ENCODE measurements at places on chromosomes 16 and 17.

DNA sequence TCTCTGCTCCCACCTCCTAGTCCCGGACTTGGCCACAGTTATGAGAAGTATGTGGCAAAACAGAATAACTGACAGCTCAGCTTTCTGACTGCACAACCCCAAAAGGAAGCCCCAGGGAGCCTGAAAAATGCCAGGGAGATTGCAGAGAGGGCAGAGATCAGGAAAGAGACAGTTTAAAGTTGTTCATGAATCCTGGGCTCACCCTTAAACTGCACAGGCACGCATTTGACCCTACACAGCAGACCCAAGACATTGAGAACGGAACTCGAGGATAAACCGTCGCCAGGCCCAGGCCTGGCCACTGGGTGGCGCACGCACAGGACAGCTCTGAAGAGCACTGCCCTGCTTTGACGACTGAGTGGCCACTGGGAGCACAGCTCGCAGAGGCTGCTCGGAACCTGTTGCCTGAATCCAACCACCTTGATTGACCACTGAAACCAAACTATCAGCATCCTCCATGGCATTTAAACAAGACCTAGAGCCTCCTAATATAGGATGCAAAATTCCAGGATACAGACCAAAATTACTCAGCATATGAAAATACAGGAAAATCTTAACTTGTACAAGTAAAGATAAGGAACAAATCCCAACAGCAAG is 114.0 kb downstream of the C16orf95 start:
- peak; percentile 6 for DNase-seq

DNA sequence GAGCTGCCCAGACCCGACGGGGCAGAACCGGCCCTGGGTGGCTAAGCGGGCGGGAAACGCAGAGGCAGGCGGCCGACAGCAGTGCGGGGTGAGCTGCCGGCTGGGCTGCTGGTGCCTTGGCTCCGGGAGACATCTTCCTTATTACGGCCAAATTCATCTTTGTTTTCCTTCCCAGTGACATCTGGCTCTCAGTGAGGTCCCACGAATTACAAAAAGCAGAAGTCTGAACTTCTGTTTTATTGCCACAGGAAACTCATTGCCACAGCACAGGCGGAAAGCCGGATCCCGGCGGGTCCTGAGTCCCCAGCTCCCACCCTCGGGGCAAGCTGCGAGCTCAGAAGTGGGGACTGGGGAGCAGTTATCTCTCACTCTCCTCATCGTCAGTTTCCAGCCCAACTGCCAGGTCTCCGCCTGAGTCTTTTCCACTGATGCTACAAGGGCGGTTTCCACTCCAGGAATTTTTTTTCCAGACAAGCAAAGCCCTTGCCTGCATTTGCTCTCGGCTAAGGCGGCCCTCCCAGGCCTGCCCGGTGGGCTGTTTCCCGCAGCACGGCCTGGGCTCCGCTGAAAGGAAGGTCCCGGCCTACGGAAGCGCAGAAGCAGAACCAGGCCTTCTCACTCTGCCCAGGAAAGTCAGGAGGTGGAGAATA is 40.3 kb downstream of the CBFA2T3 start:
- no peak for DNase-seq

- no peak for DNase-seq
These were observed 3.3 kb downstream of the KRT37 start for GRCh38 chr17:41421116-41421515.

DNA sequence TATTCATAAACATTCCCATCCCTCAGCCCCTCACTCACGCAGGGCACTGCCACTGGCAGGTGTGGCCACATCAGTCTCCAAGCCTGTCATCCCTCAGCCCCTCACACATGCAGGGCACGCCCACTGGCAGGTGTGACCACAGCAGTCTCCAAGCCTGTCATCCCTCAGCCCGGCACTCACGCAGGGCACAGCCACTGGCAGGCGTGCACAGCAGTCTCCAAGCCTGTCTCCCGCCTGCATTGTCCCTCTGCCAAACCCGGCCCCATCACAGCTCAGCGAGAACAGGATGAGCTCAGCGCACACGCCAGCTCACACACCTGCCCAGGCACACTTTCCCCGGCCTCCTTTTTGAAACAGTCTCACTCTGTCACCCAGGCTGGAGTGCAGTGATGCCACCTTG is 11.4 kb upstream of the KREMEN2 start:
- no peak for DNase-seq

DNA sequence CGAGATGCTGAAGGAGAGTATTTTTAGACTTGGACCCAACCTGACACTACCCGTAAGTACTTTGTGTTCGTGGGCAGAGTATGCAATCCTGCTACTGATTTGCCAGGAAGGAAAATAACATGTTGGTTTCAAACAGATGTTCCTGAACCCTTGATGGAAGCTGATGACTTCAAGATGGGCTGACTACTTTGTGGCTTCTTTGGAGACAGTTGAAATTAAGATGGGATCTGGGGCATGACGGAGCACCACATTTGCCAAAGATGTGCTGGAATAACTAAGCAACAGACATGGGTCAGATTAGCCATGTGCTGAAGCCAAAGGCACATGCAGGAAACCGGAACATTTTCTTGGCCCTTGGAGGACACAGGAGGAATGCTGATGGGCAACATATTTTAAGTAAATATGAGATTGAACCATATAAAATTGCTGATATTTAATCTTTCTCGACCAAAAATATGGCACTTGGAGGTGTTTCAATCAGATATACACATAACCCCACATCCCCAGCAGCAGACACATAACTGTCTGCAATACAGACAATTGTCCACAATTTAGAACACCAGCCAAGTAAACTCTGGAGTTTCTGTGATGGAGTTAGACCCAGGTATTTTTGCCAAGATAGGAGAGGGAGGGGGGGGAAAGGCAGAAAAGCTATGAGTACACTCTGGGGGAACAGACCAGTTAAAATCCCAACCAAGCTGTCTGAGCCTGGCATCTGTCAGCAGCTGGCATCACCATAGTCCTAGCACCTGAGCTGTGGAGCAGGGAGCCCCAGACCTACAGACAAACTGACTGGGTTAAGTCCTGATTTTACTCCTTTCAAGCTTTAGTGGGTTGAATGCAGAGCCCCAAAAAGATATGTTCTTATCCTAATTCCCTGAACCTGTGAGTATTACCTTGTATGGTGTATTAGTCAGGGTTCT is 329.4 kb upstream of the CDH5 start:
- DNase-seq = no peak

DNA sequence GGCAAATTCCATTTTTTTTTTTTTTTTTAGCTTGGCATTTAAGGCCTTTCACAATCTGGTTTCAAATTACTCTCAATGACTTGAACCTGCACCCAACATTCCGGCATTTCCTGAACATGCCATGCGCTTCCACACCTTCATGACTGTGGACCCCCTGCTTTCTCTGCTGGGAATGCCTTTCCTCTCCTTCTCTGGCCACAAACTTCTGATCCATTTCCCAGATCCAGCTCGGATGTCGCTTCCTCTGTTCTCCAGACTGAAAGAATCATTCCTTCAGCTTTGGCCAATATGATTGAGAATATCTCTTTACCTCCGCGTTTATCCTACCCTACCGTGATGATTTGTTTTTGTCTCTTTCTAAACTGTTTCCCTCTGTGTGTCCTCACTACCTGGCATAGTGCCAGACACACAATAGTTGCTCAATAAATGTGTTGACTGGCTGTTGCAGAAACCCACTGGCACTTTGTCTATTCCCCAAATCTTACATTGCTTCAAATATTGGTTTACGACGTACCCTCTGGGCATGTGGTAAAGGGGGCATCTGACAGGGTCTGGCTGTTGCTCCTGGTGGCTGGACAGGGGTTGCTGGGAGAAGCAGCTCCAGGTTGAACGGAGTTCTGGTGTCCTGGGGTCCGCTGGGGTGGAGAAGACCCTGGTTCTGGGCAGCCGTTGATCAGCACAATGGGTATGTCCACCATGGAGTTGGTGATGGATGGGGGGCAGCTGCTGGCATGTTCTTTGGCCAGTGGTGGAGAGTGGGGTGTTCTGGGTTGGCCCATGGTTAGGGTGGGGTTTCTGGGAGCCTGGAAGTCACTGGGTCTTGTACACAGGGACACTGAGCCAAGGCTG is 14.7 kb downstream of the TNS4 start:
- no peak for DNase-seq

DNA sequence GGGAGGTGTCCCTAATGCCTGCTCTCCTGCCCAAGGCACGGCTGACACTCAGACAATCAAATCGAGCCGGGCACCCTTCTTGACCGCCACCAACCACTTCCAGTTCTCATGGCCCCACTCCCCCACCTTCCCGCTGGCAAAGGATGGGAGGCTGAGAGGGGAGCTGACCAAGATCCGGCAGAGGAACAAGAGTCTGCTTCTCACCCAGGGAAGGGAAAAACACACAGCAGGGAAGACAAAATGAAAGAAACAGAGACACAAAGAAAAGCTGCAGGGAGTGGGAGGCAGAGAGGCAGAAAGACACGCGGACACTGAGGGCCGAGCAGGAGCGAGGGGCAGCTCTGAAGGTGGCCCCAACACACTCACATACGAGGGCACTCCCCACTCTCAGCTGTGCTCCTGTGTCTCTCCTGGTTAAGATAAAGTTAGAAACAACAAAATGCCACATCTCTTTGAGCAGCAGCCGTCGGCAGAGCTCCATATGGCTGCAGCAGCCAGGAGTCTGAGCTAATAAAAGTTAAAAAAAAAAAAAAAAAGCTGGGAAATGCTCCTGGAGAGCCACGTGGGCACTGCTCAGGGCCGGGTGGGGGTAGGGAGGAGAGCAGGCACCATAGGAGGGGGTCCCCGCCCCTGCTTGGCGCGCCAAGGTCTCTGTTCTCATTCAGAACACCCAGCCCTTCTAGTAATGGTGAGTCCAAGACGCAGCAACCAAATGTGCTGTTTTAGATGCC is 7.4 kb downstream of the LRRC75A start:
- DNase-seq = no peak

DNA sequence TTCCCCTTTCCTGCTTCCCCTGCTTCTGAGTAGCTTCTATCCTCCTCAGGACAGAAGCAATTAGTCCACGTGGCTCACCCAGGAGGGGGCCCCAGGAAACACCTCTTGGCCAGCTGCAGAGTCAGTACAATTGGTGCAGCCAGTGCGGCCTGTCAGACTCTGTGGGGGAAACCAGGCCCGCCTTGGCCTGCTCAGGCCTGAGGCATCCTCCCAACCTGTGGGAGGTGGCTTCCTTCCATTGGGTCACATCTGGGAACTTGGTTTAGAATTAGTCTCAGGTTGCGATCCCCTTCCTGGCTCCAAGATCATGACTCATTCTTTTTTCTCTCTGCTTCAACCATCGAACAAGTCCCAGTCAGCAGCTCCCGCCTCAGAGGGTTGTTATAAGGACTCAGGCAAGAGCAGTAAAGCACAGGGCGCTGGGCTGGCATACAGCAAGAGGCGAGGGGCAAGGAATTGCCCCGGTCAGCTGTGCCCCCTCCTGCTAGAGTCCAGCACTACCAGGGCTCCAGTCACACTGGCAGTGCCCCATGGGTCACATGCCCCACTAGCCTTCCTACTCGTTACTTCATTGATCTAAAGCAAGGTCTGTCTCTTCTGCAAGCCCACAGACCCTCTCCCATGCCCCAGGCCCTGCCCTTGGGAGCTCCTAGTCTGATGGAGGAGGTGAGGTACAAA is 8.1 kb upstream of the EPX start:
- no peak for DNase-seq

DNA sequence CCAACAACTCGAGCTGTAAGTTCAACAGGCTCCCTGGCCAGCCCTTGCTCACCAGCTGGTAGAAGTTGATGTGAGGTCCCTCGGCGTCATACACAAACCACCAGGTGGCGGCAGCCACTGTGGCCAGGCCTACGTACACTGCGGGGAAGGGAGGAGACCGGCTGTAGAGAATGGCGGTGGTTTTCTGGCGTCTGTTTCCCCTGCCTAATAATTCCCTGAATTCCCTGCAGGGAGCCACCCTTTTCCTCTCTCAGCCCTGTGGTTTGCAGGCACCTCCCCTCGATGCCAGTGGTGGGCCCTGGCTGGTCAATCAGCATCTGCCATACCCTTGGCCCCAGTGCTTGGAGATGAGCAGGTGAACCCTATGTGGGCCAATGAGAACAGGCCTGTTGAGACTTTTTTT is 18.9 kb upstream of the P2RX1 start:
- DNase-seq = peak; percentile 80

DNA sequence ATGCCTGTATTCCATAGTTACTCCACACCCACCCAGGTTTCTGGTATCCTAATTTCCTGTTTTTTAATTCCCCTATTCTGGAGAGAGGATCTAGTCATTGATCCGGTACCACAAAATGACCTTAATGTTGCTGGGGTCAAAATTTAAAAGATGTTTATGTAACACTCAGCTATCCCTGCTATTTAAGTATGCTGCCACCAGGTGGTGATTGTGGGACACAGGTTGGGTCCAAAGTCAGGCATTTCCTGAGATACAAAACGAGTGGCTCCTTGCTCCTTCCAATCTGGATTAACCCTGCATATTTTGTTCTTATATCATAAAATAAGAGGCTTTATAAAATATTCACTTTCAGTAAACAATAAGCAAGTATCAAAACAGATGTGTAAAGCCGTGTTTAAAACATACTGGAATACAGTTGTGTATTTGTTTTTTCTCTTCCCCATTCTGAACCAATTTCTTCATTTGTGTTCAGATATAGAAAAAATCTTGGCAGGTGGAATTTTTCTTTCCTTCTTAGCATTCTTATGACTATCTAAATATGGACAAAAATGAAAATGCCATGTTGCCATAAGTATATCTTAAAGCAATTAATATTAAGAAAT is 16.3 kb downstream of the HS3ST4 start:
- no peak for DNase-seq

GRCh38 chr16:65671071-65671470 is 549.2 kb upstream of the CDH11 start:
- no peak for DNase-seq

DNA sequence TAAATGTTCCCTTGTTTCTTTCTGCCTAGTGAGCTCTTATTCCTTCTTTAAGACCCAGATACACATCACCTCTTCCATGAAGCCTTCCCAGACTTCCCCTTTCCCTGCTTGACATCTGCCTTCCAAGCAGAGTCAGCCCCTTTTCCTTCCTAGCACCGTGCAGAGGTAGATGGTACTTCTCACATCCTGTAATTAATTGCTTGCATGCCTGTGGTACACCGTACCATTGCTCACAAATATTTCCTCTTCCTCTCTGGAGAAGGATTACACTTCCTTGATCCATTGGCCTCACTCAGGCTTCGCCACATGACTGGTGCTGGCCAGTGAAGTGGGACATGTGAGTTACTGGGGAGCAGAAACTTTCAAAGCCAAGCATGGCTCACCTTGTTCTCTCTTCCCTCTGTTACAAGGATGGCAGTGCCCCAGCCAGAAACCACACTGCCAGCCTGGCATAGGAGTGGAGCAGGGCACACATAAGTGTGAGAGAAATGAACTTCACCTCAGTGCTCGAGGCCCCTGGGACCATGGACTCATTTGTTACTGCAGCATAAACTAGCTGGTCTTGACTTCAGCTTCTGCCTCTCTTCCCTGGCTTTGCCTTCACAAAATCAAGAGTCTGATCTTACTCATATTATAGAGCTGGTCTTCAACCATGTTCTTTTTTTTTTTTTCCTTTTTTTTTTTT is 44.0 kb downstream of the SOST start:
- DNase-seq = no peak

GRCh38 chr17:80005360-80006338 is 30.0 kb downstream of the TBC1D16 start:
- peak; percentile 40 for DNase-seq

DNA sequence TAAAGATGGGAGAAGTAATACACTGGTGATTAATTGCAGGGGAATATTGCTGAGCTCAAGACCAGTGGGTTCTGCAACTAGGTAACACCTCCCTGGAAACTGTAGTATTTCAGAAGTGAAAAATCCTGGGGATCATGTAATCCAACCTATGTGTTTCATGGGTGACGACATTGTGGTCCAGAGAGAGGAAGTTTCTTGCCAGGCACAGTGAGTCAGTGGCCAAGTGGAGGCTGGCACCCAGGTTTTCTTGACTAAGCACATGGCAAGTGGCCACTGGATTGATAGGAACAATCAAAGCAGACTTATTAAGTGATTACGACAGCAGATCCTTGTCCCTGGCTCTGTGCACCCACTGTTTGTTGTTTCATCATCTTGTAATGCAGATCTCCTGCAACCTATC is 14.6 kb upstream of the CIITA start:
- no peak for DNase-seq

Measured in thyroid gland (tissue), 4 donors.